Foreskin melanocyte (primary cell): ENCODE measurements at places on chromosomes 2 and 18.

DNA sequence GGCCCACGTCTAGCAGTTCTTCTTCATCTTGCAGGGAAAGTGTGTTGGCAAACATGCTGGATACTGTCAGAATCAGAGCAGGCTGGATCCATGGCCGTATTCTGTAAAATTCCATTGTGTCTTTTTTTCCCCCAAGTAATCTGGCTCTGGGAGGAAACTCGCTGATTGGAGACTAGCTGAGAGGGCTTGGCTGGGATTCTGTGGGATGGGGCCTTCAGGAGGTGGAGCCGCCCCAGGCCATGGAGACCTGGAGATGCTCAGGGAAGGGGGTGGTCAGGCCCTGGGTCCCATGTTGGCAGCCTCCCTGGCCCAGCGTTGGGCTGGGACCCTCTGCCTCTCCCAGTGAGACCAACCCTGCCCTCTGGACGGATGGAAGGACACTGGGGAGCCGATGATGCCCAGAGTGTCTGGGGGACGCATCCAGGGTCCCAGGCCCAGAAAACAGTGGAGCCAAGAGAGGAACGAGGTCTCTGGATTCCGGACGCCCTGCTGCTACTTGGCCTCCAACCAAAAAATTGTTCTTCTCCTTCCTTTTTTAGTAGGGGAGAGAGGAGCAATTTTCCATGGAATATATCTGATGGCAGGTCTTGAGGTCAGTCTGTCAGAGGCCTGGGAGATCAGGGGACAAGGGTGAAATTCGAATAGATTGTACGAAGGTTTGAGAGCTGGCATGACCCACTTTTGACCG, 114.5 kb downstream of the AGAP1 start:
- no peak for DNase-seq

DNA sequence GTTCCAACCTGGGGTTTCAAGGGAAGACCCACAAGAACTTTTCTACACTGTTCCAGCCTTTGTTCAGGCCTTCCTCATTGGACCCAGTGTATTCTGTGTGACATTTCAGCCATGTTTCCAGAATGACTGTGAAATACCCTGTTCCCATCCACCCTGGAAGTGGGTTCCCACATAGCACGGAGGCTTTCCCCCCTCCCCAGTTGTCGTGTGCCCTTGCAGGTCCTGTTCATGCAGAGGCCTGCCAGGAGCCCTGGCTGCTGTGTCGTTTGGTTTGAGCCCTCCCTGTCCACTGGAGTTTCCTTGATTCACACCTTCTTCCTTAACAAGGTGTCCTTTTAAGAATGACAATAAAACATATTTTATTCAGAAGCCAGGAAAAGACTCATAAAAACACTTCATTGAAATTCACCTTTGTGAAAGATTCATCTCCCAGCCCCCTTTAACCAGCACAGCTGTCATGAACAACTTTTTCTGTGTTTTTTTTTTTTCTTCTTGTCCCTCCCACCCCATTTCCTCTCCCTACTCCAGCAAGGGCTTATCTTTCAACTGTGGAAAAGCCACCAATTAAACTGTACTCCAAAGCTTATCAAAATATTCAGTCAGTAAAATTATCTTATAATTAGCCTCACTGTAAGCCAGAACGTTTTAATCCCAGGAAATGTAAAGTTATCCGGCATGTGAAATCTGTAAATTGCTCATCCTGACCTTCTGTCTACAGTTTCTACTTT, 106.4 kb downstream of the ACOXL start:
- DNase-seq, result no peak

DNA sequence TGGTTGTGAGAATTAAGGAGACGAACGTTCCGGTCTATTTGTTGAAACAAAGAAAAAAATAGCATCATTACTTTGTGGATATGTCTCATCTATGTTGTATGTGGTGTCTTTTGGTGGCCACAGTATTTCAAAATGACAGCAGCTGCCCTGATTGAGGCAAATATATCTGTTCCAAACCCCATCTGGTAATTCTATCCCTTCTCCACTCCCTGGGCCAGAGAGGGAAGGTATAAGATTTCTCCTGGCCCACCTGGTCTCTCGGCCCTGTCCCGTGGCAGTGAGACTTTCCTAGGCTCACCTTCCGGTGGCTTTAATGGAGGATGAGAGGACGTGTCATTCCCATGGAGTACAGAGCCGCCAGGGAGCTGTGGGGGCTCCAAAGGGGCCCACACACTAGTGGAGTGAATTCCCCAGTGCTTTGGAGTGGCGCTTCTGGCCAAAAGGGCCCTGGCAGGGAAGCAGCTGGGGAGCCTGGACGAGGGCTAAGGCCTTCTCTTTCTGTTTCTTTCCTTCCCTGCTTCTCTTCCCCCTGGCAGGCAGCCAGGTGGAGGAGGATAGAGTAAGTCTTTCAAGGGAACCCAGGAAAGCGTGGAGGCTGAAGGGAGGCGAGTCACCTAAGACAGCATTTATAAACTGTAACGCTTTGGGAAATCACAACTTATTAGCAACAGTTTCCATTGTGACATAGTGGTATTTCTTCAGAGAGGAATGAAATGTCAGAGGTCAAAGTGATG, 5.6 kb downstream of the FOSL2 start:
- DNase-seq, result no peak

GRCh38 chr18:44679914-44680272, 795 bp upstream of the SETBP1 start:
- DNase-seq, result no peak

DNA sequence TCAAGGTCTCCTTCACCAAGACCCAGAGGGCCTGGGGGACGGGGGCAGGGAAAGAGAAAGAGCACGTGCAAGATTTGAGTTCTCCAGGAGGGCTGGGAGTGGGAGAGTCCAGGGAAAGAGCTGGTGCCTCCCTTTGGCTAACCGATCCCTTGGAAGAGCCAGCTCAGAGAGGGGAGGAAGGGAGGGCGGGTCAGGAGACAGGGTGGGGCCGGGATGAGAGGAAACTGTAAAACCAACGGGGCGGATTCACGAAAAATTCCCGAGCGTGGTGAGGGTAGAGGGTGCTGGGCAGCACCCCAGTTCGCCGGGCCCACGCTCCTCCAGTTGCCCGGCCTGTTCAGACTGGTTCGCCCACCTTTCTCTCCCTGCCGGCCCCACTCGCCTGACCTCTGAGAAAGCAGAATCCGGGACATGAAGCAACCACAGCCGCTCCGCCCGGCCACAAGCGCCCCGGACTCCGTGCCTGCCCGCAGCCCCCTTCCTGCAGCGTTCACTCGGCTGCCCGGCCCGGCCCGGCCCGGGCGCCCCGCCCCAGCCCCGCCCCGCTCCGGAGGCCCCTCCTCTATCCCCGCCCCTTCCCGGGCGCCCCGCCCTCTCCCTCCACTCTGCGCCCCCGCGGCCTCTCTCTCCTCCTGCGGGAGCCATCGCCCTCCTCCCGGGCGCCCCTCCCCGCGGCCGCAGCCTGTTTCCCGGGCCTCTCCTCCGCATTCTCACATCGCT, 230.9 kb upstream of the SMAD2 start:
- peak; percentile 59 for DNase-seq

- no peak for DNase-seq
These were observed 56.4 kb upstream of the KCNG2 start for GRCh38 chr18:79741362-79741700.

- no peak for DNase-seq
These were observed 196.9 kb downstream of the C1D start for GRCh38 chr2:67865917-67866316.

GRCh38 chr18:39846265-39846664, 2108.8 kb upstream of the PIK3C3 start:
- no peak for DNase-seq

DNA sequence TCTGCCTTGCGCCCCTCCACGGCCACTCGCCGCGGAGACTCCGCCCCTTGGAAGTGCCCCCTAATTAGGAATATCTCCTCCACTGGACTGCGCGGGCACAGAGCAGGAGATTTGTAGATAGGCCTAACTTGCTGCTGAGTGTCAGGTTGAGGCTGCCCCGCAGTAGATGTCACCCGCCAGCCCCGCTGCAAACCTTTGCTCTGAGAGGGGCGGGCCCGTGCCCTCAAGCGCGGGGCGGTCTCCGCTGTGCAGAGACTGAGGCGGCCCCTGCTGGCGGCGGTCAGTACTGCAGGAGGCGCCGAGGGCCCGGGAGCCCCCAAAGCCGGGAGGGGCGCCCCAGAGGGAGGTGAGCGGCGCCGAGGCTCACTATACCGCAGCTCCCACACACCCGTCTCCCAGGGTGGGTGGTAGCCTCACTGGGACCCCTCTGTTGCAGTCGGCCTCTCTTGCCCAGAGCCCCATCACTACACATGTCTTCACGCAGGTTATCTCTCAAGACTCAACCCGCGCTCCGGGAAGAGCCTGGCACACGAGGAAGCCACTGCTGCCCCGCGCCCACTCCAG, 2.9 kb upstream of the NEURL3 start:
- no peak for DNase-seq
